GM12892 (cell line): ENCODE measurements at places on chromosomes 1 and 21.

DNA sequence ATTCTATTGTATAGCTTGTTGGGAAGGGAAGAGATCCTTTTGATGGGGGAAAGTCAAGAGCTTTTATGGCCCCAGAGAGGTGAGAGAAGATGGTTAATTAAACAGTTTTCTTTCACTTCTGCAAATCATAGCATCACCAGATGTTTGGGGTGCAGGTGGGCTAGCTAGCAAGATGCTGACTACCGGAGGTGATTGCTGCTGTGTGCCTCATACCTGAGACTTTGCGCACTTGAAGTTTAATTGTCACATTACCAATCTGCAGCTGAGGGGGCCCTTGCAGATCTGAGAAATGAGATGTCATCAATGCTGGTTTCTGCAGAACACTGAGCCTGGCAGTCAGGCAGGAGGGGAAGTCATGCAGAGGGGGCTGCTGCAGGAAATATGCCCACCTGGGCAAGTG is 73.9 kb downstream of the SNRPE start:
- no peak for DNase-seq

DNA sequence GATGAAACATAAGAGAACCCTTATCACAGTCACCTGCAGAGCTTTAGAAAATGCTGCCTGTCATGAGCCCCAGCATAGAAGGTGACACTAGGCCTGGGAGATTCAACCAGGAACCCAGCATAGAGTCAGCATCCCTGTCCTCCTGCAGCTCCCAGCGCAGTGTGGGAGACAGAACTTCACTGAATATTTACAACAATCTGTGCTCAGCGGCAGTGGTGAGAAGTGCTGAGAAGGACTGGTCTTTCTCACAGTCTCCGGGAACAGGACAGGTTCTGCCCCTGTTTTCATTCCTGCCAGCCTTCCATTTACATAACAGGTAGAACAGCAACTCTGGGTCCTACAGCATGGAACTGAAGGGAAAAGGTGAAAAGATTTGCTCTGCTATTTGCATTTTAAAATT is 83.5 kb upstream of the GADD45A start:
- no peak for DNase-seq

DNA sequence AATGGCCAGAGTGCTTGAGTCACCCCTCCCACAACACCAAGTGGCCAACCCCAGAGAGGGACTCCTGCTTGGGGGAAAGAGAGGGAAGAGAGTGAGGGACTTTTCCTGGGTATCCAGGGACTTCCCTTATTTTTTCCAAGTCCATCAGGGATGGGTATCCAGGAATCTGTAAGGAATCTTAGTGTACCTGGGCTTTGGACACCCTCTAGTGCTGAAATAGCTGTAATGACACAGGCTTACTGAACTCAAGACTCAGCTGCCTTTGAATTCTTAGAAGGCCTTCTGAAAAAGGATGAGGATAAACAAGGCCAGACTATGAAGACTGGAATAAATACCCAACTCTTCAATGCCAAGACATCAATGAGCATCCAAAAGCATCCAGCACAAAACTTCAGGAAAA is 12.0 kb downstream of the TSHB start:
- DNase-seq: no peak

- no peak for DNase-seq
Measured at GRCh38 chr1:40803902-40804301, 20.3 kb downstream of the KCNQ4 start.

DNA sequence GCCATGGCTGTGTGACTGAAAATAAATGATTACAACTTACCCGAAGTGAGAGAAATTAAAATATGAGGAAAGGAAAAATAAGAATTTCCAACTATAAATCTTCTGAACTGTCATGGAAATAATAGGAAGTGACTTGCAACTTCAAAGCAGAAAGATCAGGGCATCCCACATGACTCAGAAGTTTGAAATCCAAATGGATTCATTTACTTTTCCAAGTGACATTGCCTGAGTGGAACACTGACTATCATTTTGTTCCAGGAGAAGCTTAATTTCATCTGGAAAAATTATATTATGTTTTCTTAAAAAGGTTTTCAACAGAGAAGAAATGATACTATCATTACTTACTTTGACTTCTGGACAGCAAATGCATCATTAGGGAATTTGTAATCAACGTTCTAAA is 110.8 kb downstream of the GREM2 start:
- no peak for DNase-seq

- no peak for DNase-seq
Measured at GRCh38 chr1:38310079-38310478, 263.5 kb upstream of the POU3F1 start.

GRCh38 chr21:40186045-40186444 is 318.8 kb downstream of the PCP4 start:
- DNase-seq: no peak

DNA sequence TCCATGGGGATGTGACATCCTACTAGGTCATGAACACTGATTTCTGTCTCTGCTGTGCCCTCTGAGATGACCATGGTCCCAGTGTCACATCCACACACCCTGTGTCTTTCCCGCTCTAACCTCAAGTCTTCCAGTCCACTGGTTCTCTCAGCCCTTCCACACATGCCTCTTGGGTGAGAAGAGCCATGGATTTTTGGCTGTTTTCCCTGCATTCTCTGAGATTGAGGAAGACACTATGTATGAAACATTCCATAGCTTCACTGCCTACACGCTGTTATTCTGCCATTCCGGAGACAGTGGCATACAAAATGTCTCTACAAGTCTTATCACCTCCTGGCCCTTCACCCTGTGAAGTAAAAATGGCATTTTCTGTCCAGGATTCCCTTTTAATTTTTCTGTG is 247.3 kb downstream of the BACH1 start:
- no peak for DNase-seq

GRCh38 chr1:15826810-15827507 is 19.5 kb upstream of the UQCRHL start:
- no peak for DNase-seq

DNA sequence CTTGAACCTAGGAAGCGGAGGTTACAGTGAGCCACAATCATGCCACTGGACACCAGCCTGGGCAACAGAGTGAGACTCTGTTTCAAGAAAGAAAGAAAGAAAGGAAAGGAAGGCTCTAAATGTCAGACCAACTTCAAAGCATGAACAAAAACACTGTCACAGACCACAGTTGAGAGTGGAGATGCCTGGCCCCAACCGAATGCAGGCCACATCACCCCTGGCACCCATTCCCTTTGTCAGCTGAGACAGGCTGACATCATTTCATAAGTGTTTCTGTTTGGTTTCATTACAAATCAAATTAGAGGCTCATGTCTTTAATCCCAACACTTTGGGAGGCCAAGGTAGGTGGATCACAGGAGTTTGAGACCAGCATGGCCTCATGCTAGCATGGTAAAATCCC is 28.6 kb upstream of the NADK start:
- no peak for DNase-seq

DNA sequence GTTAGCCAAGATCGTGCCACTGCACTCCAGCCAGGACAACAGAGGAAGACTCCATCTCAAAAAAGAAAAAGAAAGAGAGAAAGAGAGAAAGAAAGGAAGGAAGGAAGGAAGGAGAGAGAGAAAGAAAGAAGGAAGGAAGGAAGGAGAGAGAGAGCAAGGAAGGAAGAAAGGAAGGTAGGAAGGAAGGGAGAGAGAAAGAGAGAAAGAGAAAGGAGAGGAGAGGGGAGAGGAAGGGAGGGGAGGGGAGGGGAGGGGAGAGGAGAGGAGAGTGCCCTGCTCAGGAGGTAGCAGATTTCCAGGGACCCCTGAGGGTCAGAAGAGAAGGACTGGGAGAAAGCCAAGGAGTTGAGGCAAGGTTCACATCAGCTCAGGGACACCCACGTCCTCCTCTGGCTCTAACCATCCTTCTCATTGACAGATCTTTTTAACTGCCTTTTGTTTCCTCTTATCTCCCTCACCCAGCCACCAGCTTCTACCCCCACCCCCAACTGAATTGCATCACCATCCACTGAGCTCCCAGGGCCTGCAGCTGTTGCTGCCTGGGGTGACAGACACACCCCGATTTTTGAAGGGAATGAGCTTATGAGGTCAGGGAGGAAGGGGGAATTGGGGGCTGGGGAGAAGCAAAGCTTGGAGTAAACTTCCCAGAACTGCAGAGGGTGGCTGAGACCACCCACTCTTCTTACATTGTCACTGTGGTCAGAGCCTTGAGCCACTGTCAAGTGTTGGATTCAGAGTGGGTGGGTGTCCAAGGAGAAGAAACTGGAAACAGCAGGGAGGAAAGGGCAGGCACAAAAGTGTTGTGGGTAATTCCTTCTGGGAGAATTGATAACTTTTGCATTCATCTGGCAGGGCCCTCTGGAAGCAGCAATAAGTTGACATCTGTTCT is 91.6 kb downstream of the GLUL start:
- DNase-seq: no peak

GRCh38 chr1:109504974-109505373 is 4.6 kb downstream of the AMIGO1 start:
- DNase-seq: no peak

GRCh38 chr1:81155131-81155530 is 645.6 kb upstream of the ADGRL2 start:
- no peak for DNase-seq

- DNase-seq: no peak
Measured at GRCh38 chr21:36976228-36976861, 9.9 kb upstream of the HLCS start.

- DNase-seq: no peak
Measured at GRCh38 chr1:44808063-44808937, at the start of gene BTBD19. Gene BTBD19 (plus strand): TSS chr1:44808523. CDS start chr1:44808821, 298 bp downstream.

- DNase-seq: no peak
Measured at GRCh38 chr1:113792471-113792870, 19.8 kb downstream of the RSBN1 start.

- DNase-seq: no peak
Measured at GRCh38 chr1:57279909-57280666, 143.8 kb downstream of the DAB1 start.

GRCh38 chr1:147542569-147542897 is 1.2 kb downstream of the BCL9 start:
- DNase-seq: no peak

DNA sequence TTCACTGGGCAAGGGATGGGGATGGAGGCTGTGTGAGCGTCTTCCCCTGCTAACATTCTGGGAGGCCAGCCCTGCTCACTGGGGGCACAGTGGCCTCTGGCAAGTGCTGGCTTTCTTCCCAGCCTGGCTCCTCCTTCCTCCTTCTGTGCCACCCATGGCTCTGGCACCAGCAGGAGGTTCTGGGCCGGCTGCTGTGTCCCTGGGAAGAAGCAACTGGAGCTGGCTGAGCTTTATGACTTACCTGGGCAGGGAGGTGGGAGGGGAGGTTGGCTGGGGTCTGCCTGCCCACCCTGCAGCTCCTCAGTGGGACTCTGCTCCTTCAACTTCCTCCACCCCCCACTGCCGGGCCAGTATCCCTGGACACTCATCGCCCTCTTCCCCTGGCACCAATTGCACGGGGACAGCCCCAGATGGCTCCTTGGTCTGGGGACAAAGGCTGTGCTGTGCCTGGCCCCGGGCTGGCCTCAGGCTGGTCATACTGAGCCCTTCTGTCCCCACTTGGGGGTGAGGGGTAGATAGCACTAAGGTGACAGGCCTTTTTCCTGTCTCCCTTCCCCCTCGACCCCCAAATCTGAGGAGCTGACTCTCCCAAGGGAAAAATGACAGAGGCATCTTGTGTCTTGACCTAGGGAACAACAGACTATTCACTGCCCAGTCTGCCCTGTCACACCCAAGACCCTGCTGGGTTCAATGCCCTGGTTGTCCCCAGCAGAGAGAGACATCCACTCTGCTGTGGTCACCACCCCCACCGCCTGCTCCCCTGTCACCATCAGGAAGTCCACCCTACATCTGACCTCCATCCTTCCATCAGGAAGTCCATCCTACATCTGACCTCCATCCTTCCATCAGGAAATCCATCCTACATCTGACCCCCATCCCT is 14.4 kb downstream of the CDK18 start:
- DNase-seq: no peak

DNA sequence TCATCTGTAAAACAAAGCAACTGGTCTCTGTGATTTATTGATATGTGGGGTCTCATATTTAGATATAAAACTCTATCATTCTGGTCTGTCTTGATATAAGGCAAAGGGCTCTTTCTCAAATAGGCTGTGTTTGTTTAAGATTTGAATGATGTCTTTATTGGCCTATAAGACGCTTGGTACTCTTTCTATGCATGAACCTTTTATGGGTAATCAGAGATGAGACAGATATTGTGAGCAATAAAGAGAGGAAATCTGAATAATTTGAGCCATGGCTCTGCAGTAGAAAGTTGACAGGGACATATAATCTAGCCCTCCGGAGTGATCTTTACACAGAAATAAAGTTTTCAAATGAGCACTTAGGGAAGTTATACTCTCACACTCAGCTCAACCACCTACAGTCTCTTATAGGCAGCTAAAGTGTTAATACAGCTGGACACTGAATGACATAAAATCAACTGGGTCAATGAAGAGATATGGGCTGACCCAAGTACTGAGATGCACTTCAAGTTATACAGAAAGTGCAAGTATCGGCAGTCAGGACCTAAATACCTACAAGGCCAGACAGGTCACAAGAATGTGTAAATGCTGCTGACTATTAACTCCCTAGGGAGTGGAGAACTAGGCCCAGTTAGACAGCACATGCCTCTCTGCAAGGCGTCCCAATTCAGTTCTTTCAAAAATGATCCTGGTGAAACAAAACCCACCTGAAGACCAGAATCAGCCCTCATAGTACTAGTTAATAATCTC is 111.0 kb downstream of the PTPN14 start:
- no peak for DNase-seq

DNA sequence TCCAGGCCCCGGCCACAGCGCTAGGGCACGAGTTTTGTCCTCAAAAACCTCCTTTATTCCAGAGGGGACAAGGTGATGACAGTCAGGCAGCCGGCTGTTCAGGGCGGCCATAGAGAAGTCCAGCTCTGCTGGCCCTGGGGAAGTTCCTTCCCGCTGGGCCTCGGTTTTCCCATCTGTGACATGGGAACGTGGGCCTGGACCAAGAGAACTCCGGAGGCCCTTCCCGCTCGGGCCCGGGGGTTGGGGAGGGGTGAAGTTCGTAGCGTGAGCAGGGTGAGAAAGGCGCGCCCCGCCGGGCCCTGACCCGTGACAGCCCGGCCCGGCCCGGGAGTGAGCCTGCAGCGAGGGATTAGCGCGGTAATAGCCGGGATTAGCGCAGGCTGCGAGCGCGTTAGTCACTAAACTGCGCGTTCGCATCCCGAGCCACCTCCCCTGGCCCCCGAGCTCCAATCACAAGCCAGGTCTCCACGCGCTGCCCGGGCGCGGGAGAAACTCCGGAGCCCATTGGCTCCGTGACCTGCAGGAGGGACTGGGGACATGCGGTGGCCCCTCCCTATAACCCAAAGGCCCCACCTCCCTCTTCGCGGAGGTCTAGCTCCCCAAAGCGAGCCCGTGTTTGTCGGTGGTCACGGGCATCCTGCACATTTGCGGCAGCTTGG is 29.8 kb upstream of the PADI2 start:
- DNase-seq: no peak

GRCh38 chr1:15540186-15540585 is 13.5 kb downstream of the DNAJC16 start:
- no peak for DNase-seq

- DNase-seq: no peak
Measured at GRCh38 chr1:74592580-74593355, 80.4 kb upstream of the LRRC53 start.
